Lung microvascular endothelial cell (primary cell): ENCODE measurements at places on chromosomes 11 and 22. TPM values are rescaled to one million over a fixed set of nuclear protein-coding genes. Genes with fewer than 3 reads are reported as not detected.

DNA sequence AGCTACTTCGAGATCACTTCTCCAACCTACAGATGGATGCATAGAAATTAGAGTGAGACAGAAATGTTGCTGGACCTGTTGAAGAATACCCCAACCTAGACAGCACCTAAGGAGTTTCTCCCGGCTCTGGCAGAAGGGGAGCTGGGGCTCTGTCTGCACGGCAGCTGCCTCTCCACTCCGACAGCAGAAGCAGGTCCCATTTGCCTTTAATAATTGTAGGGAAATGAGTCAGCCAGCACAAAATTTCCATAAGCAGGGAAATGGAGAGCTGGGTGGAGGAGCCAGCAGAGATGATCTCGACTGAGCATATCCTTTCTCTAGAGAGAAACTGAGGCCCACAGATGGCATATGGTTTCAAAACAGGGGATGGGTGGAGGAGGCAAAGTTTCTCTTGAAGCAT lies 80.1 kb downstream of the EFCAB6 start:
- peak; percentile 7 for DNase-seq

GRCh38 chr22:43090130-43090789 lies 1.1 kb upstream of the TTLL1 start:
- DNase-seq = peak; percentile 86

DNA sequence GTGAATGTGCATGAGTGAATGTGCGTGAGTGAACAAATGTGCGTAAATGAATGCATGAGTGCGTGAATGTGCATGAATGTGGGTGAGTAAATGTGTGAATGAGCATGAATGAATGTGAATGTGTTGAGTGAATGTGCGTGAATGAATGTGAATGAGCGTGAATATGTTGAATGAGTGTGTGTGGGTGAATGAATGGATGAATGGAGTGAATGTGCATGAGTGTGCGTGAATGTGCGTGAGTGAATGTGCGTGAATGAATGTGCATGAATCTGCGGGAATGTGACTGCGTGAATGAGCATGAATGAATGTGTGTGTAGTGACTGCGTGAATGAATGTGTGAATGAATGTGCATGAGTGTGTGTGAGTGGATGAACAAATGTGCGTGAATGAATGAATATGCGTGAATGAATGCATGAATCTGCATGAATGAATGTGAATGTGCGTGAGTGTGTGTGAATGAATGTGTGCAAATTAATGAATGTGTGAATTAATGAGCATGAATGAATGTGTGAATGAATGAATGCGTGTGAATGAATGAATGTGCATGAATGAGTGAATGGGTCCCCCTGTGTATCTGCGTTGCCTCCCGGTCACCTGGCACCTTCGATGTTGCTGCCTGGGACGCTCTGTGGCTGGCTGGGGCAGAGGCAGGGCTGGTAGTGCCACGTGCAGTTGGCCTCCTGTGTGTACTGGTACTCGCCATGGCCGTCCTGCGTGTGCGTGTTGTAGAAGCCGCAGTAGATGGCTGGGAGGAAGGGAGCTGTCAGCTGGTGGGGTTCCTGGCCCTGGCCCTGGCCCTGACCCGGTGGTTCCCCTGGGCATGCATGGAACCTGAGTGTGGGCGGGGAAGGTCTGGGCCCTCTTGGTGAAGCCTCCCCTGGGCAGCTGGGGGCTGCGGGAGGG lies 13.4 kb downstream of the MUC6 start:
- DNase-seq = no peak

DNA sequence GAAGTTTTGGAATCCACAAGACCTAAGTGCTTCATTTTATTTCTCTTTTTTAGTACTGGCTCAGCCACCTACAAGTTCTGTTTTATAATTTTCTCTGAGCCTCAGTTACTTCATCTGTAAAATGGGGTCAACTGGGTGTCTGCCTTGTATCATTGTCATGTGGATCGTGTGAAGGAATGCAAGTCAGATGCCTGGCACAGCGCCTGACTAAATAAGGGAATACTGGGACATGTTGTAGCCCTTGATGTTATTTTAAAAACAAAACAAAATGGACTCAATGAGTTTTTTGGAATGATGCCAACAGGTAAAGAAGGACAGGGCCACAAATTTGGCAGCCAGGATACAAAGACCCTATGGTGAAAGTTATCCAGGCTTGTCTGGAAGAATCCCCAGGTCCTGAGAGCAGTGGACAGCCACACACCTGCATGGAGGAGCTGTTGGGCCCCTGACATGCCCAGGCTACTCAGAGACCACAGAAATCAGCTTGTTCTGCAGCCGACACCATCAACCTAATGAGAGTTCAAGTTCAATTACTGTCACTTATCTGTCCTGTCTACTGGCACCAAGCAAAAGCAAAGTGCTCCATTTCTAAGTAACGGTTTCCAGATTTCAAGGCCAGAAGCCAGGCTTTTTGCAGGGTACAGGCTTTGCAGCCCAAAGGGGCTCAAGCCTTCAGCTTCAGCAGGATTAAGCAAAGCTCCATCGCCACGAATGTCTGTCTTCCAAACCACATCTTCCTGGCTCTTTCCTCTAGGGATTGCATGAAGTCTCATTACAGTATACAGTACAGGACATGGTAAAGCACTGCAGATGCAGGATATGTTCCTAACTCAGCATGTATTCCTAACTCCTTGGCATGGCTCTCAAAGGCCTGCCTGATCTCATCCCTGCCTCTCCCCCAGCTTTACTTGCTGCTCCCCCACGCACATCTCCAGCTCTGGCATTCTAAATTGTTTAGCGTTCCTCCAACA lies 18.4 kb downstream of the DKK3 start:
- DNase-seq = peak; percentile 88

DNA sequence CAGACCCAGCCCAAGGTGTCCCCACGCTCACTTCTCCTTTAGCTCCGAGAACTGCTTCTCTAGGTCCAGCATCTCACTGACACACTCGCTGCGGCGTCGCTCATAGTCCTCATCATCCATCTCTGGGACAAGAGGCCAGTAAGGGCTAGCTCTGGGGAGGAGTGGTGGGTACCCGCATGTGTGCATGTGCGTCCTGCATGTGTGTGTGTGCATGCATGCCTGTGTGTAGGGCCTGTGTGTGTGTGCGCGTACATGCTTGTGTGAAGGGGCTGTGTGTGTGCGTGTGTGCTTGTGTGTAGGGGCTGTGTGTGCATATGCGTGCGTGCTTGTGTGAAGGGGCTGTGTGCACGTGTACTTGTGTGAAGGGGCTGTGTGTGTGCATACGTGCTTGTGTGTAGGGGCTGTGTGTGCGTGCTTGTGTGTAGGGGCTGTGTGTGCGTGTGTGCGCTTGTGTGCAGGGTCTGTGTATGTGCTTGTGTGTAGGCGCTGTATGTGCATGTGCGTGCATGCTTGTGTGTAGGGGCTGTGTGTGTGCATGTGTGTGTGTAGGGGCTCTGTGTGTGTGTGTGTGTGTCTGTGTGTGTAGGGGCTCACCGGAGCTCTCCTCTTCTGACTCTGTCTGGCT lies 3.3 kb downstream of the BRMS1 start:
- DNase-seq = no peak

GRCh38 chr11:102940714-102941588 lies 14.6 kb downstream of the MMP13 start:
- peak; percentile 77 for DNase-seq

DNA sequence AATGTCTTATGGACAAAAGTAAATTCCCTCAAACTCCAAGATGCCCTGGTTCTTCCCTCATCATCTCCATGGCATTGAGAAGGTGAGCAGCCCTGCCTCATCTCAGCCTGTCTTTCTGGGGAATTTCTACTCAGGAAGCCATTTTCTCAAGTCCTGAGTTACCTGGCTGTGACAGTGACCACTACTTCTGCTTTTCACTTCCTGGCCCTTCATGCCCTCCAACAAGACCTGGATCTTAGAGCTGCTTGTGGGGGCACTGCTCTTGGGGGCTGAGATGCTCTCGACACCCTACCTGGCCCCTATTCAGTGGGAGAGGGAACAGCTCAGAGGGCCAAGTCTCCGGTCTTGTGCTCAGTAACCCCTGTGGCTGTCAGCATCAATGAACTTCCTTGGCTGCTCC lies 5.5 kb upstream of the IGSF22 start:
- no peak for DNase-seq

The B4GAT1 gene
- total RNA-seq = 16.1 and 19.8 TPM in 2 replicates

The MS4A12 gene
- not detected in 2 replicates for total RNA-seq

The KRTAP5-8 gene
- total RNA-seq = not detected in 2 replicates

The HBG2 gene
- total RNA-seq = not detected in 2 replicates

The SEC14L2 gene
- total RNA-seq = 7.8 and 8.1 TPM in 2 replicates

The CABP7 gene
- not detected in 2 replicates for total RNA-seq

The PTPN5 gene
- total RNA-seq = not detected in 2 replicates

The NAALAD2 gene
- 0.20 and 0.22 TPM in 2 replicates for total RNA-seq

The F2 gene
- total RNA-seq = not detected in 2 replicates

The APOA5 gene
- total RNA-seq = not detected in 2 replicates
